ENCODE measurements at places on chromosomes 7 and 10.

GRCh38 chr7:131533151-131533559 is 23.3 kb downstream of the PODXL start:
- DNase-seq, result no peak

- no peak for DNase-seq
Observed at GRCh38 chr7:158391541-158391940, 196.1 kb downstream of the PTPRN2 start.

DNA sequence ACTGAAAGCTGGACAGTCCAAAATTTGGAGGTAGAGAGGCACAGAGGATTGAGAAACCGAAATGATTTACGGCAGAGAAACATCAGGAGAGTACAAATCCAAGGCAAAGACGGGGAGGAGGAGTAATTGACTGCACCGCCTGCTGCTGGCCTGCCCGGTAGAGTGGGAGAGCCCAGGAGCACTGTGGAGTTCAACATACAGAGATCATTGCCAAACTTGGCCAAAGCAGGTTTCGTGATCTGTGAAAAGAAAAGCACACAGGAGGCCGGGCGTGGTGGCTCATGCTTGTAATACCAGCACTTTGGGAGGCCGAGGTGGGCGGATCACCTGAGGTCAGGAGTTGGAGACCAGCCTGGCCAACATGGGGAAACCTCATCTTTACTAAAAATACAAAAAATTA is 306.0 kb upstream of the PFKP start:
- DNase-seq, result no peak

DNA sequence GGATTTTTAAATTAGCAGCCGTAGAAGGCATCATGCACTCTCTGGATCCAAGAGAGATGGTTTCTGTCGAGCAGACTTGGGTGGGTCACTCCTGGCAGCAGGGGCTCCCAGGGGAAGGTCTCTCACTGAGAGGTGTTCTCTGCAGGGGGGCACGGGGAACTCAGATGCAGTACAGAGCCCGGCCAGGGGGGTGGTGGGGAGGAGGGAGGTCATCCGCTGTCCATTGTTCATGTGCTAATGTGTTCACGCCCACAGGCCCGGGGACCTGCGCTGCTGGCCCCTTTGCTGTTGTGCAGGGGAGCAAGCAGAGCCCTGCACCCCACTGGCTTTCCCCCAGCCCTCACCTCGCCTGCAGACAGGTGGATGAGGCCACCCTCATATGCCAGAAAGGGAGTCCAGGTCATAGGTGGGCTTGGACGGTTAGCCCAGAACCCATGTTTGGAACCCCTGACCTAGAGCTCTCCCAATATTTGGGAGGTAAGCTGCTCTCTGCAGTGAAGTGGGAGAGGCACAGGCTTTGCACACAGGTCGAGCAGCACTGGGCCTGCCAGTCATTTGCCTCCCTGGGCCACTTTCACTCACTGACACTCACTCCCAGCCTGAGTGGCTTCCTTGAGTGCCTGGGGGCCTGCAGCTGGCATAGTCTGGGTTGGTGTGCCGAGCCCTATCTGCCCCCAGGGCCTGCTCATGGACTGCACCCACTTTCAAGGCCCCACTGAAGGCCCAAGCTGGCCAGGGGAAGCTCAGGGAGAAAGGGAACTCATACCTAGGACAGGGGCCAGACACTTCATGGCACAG is 12.6 kb upstream of the TBRG4 start:
- no peak for DNase-seq

GRCh38 chr7:142854372-142855113 is at the start of gene EPHB6:
Gene EPHB6 (plus strand): TSS chr7:142855076. CDS start chr7:142863228, 8,152 bp downstream.
- peak; percentile 38 for DNase-seq

GRCh38 chr10:91050371-91051034 is 129.6 kb upstream of the ANKRD1 start:
- no peak for DNase-seq

GRCh38 chr10:79314761-79315601 is 32.3 kb upstream of the PPIF start:
- DNase-seq, result no peak

DNA sequence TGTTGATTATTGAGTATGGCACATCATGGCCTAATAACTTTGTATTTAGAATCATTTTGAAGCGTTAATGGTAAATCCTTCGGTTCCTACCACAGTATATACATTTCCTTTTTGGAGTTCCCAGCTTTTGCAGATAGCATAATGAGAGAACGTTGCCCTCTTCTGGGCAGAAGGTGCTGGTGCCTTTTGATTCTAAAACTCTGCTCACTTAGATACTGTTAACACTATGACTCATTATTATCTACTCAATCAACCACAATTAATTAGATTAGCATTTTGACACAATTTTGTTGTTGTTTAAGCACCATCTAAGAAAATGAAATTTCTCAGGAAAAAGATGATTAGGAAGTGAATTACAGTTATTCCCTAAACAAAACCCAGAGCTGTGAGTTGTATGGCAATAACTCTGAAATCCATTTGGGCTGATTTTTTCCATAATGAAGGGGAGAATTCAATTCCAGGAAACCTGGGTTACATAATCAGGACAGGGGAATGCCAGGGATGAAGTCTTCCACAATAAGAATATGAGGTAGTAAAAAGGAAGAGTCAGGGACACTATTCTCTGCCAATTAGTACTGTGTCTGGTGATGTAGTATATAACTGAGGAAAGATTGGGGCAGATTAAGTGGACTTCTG is 11.5 kb upstream of the DLD start:
- no peak for DNase-seq

DNA sequence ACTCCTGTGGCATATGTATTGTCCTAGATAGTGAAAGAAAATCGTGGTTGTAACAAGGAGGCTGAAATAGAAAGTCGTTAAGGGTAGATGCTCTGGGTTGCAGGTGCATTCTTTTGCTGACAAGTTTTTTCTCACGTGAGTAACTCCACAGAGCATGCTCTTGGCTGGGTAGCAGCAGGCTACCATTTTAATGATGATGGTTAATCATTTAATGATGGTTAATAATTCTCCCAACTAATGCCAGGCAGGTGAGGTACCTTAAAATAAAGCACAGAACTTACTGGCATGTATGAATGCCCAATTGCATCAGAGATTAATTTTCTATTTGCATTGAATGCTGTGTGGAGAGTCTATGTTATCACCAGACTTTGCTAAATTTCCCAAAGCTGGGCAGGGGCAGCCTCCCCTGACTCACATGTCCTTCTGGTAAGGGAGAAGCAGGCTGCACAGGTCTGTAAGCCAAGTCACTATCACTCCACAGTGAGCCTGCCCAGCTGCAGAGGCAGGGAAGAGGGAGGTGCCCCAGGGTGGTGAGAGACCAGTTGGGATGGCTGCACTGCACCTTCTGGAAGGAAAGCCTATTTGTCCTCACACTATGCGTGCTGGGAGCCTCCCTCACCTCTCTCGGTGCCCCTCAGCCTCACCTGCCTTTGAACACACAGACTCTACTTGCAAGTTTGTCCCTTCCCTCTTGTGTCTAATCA is 287.0 kb upstream of the IGFBP3 start:
- no peak for DNase-seq

DNA sequence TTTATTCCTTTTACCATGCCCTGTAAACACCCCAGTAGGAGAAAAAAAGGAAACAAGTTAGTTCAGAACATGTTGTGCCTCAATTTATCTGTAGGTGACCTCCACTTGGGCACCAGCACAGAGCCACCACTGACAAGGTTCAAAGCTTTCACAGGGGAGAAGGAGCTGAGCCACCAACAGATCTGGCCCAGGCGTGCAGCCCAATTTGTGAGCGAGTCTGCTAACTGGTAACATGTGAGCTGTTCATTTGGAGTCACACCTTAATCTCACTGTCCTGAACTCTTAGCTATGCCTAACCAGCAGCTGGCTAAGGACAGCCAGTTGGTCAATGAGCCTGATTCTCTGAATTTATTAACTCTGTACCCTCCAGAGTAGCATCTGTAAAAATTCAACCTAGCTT is 78.4 kb upstream of the CAMK2B start:
- no peak for DNase-seq

DNA sequence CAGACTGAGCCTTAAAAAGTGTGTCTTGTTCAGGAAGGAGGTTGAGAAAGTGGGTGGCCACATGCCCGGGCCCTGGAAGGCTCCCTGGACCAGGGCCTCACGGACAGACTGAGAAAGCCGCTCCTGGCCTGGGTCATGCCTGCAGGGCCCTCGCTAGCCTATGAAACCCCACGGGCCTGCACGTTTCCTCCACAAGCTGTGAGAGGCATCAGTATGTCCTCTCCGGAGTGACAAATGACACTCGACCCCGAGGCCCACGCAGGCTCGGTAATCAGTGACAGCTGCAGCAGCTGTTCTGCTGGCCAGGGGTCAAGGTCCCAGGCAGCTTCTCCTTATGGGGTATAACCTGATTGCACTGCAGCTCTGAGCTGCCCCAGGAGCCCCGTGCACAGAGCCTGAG is 47.6 kb downstream of the ASB13 start:
- no peak for DNase-seq

- no peak for DNase-seq
Observed at GRCh38 chr10:75108684-75109458, 2.6 kb upstream of the SAMD8 start.

DNA sequence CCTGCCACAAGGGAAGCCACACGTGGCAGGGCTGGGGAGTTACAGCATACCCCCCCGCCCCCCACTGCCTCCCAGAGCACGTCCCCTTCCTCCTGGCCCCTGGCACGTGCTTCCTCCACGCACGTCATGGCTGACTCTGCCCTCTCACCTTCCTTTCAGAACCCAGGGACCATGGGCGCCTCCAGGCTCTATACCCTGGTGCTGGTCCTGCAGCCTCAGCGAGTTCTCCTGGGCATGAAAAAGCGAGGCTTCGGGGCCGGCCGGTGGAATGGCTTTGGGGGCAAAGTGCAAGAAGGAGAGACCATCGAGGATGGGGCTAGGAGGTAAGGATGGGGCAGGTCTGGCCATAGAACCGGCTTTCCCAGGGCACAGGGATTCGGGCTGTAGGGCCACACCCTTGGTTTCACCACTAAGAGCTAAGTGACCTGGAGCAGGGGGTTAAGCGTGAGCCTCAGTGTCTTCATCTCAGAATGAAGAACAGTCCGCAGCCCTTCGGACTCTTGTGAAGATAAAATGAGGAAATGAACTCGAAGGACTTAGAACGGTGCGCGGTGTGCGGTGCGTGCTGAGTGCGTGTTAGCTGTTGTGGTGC is 2.5 kb downstream of the NUDT1 start:
- DNase-seq, result no peak

DNA sequence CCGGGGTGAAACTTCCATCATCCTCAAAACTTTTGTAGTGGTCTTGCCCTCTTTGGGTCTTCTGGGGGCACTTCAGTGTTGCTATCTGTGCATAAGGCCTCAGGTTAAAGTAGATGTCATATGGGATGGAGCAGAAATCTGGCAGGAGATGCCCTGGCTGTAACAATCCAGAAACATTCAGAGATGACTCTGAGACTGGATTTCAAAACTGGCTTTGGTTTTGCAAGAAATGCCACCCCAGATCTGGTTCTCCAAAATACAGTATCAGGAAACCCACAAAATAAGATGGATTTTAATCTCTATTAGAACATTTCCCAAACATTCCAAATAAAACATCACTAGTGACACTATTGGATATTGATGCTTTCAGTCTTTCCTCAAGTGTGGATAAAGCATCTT is 191.5 kb downstream of the REEP3 start:
- no peak for DNase-seq

DNA sequence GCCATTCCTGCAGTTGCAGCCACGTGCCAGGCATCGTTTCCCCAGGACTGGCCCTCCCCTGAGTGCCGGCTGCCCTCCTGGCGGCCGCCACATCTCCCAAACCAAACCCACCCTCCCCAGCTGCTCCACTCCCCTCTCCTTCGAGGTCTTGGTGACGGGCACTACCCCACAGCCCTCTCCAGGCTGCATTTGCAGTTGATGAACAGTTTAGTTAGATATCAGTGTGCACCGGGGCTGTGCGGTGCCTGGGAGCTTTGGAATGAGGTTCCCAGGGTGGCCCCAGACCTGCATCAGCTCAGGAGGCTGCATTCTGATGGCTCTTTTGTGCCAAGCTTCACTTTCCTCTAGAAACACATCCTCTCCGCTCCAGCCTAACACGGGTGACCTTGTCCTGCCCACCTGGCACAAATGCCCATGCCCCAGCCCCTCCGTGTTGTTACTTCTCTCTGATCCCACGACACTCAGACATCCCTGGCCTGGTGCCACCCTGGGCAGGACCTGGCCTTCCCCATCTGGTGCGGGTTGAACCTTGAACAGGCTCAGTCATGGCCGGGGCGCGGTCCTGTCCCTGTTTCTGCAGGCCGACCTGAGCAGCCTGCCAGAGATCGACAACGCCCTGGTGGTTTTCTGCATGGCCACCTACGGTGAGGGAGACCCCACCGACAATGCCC is 14.5 kb downstream of the TMEM120A start:
- no peak for DNase-seq

DNA sequence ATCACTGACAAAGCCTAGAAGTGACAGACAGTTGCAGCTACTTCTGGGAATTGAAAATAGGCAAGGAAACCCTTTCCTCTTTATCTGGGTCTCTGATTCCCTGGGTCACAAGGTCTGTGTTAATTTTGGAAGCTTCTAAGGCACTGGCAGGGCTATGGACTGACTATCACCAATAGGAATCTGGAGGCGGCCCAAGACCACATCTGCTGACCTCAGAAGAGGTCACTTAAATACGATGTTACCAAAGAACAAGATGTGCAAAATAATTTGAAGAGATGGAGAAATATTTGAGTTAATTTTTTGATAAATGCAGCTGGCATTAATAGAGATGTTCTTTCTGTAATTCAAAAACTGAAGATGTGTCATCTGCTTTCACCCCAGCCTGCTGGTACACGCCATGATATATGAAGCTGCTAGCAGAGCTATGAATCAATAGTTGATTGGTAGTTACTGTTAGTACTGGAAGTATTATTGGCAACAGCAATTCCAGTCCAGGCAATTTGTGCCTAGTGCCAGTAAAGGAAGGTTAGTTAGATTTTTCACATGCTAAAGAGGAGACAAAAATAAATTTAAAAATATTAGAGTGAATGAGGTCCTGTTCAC is 5.5 kb upstream of the STEAP4 start:
- no peak for DNase-seq

DNA sequence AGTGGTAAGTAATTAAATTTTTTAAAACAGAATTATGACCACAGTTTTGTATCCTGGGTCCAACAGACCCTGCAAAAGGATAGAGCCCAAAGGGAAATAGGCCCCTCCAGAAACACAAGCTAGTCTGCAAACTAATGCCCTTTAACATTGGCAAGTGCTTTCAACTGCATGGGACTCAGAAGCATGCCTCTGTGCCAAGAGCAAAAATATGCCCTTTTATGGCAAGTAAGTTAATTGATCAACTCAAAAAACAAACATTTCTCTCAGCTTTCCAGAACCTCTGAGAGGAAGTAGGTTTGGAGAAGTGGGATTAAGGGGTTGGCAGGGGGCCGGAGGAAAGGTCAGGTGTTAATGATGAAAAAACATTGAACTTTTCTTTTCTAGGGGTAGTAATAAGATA is 186.6 kb upstream of the PRSS1 start:
- DNase-seq, result no peak

- no peak for DNase-seq
Observed at GRCh38 chr10:105950410-105950809, 1214.1 kb downstream of the SORCS1 start.

GRCh38 chr7:132386201-132386681 is 190.0 kb downstream of the PLXNA4 start:
- no peak for DNase-seq

- no peak for DNase-seq
Observed at GRCh38 chr7:28784171-28784902, 173.8 kb downstream of the TRIL start.

Measured in stimulated activated CD4-positive, alpha-beta T cell treated with anti-CD3 and anti-CD28 coated beads, TNF-alpha, amount 100 ng/mL, for 24 hours (primary cell).